Mucosa of descending colon (tissue), 3 donors: ENCODE measurements at places on chromosomes 1 and 21. TPM values are rescaled to one million over a fixed set of nuclear protein-coding genes. Genes with fewer than 3 reads are reported as not detected.

- no peak for DNase-seq
Observed at GRCh38 chr21:25862596-25862995, 127.8 kb downstream of the GABPA start.

DNA sequence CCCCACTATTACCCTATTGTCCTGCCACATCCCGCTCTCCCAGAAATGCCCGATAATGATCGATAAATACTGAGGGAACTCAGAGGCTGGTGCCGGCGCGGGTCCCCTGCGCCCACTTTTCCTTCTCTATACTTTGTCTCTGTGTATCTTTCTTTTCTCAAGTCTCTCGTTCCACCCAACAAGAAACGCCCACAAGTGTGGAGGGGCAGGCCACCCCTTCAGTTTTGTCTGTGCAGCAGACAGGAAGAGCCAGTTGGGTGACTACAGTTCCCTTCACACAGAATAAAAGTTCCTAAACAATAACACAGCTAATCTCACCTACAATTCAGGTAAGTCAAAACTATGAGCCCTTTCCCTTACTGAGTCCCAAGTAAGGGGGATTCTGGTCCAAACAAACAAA lies 423.7 kb downstream of the SMYD3 start:
- no peak for DNase-seq

DNA sequence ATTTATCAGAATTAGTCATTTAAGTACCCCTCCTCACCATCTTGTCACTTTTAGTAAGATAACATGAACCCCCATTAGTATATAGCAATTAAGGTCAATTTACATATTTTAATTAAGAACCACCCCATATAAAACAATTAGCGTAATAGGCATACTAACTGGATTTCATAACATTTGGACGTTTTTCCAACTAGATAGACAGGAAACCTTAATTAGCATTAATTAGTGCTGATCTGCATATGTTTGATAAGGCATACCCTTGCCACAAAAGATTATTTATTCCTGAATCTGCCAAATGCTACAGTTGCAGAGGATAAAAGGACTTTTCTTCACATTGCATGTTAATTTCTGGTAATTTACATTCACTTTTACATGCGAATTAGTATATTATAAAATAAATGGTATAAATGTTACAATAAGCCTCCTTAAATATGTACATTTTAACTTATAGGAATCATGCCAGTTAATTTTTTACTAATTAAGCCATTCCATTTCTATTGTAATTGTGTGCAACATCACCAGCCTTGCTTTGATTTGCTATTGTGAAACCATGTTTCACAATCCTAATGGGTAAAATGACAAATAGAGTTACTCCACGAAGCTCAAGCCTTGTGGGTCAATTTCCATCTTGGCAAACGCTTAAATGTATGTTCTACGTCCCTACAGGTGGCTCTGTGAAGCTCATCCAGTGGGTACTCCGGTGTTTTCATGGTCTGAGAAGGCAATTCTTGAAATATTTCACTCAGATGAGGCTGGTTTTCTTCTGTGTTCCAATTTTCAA lies 469.6 kb downstream of the DPYD start:
- DNase-seq = no peak

DNA sequence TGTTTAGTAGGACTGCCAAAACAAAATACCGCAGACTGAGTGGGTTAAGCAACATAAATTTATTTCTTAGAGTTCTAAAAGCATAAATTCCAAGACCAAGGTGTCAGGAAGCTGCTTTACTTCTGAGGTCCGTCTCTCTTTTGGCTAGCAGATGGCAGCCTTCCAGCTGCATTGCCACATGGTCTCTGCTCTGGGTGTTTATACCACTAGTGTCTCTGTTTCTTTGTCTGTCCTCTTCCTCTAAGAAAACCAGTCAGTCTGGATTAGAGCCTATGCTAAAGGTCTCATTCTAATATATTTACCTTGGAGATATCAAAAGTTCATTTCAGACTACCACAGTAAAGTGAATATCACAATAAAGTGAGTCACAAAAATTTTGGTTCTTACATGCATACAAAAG lies 519.8 kb downstream of the COL11A1 start:
- no peak for DNase-seq

Gene KRTAP21-2
- total RNA-seq = not detected

Gene SYPL2
- 6.6 TPM for total RNA-seq
